ENCODE measurements at places on chromosomes 4 and X.

DNA sequence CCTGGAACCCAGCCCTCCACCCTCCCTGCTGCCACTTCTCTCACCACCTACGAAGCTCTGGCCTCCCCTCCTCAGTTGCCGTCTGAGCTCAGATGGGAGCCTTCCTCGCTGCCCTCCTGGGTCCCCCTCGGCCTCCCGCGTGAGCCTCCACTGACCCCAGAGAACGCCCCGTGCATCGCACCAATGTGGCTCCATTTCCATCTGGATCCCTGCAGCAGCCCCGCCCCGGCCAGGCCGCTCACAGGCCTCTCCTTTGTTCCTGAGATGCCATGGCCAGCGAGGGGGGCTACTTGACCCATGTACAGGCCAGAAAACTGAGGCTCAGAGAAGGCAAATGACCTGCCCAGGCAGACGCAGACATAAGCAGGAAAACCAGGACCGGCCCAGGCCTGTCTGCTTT, 242.4 kb upstream of the PSAPL1 start:
- no peak for DNase-seq

GRCh38 chr4:6753103-6753560, 29.4 kb upstream of the KIAA0232 start:
- no peak for DNase-seq

GRCh38 chr4:129344058-129344457, 248.1 kb downstream of the C4orf33 start:
- peak; percentile 58 for DNase-seq

DNA sequence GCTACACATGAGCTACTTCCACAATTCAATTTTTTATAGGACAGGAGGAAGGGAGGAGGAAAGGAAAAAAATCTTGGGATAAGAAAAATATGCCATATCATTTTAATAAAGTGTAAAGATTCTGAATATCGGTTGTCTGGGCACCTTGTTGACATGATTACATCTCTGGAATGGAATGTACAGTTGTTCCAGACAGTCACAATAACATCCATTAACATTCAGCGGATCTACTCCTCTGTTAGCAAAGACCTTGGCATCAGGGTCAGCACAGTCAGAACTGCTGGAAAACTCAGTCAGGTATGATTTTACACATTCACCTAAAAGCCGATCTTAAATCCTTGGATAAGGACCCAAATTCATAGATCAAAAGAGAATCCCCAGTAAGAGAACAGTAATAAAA, 85.4 kb upstream of the ARMCX2 start:
- no peak for DNase-seq

DNA sequence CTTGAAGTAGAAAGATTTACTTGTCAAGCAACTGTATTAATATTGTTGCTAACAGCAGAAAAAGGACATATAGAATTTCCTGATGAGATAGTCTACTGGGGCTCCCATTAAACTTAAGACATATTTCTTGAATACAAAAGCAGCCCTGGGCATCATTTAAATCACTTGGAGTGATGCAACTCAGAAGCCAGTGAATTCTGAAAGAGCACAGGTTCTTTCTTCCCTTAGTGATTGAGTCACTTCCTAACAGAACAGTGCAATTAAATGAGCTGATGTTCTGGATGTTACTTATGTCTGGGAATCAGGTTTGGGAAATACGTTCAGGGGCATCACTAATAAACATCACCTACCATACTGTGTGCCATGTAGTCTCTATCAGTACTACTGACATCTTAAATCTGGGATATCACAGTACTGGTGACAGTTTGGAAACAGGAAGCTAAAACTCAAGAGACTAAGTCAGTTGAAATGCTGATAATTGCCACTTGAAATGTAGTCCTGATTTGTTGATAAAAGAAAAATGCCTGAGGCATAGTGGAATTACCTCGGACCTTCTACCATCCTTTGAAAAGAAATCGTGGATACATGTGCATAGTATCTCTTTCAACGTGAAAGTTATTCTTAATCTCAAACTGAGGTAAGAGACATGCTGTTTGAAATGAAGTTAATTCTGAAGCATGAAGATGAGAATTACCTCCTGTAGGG, 249.2 kb upstream of the GPRIN3 start:
- DNase-seq, result peak; percentile 41

- DNase-seq, result no peak
Measured at GRCh38 chrX:101407167-101407747, 468 bp downstream of the GLA start.

GRCh38 chr4:453267-453666, 45.7 kb downstream of the ZNF721 start:
- DNase-seq, result no peak

GRCh38 chrX:45506149-45506730, 305.6 kb upstream of the DIPK2B start:
- DNase-seq, result no peak

- no peak for DNase-seq
Measured at GRCh38 chr4:93912146-93912545, 83.6 kb downstream of the ATOH1 start.

All from fibroblast of mammary gland (primary cell).